ENCODE measurements at places on chromosomes 11 and 22.

DNA sequence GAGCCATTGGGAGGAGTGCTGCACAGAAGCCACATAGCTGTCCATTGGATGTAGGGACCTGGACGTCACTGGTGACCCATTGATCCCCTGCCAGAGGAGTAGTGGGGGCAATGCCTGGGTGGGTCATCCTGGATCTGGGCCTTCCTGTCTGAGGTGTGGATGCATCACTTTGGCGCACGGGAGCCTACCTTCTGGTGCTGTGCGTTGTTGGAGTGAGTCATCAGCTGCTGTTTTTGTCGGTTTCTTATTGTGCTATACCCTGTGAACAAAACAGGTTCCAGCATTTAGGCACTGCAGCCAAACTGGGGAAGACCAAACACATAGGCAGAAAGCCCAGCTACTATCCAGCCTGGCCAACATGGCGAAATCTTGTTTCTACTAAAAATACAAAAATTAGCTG is 3.2 kb downstream of the TAF6L start:
- peaks cover 5% of the 10 kb centered on the region for H3K36me3 ChIP-seq
- no peak for DNase-seq
- no peaks in the 10 kb centered on the region for H3K27me3 ChIP-seq
- H3K4me3 ChIP-seq: no peak overlapping the region
- H3K4me1 ChIP-seq: peaks cover 9% of the 10 kb centered on the region
- H3K27ac ChIP-seq: no peak overlapping the region

DNA sequence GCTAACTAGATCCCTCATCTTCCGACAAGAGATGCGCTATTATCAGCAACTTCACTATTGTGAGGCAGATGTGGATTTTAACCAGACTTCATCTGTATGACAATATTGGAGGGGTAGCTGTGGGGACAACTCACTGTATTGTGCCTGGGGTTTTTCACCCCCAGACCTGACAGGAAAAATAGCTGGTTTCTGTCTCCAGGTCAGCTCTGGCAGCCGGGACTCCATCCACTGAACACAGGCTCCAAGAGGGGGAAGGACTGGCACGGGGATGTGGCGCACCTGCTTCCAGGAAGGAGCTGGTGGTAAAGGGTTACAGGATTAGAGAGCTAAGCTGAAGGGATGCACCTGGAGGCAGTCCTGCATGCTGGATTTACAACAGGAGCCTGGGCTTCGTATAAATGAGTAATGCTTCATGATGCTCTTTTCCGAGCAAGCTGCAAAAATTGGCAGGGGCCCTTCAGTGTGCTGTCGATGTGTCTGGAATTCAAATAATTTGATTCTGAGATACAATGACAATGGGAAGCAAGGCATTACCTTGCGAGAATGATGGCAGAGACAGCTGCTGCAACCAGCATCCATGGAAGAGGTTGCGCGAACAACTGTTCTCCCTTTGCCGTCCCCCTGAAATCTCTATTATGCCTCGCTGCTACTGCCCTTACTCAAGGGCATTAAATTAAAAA is 49.5 kb downstream of the LMO2 start:
- no peaks in the 10 kb centered on the region for H3K36me3 ChIP-seq
- DNase-seq: no peak
- H3K27me3 ChIP-seq: no peaks in the 10 kb centered on the region

DNA sequence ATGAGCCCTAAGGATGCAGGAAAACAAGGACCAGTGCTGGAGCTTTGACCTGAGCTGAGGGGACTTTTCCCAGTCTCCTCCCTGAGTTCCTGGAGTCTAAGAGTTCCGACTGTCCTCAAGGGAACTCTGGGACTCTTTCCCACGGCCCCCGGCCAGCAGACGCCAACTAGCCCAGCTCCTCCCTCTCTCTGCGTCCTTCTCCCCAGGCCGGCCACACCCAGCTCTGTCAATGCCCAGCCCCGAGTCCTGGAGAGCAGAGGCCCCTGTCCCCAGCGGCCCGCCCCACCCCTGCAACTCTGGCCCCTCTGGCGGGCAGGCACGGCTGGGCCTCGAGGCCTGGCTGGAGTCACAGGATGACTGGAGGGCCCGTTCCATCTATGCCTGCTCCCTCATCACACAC is 29.8 kb downstream of the NECTIN1 start:
- H3K4me3 ChIP-seq: no peak overlapping the region
- peaks cover 19% of the 10 kb centered on the region for H3K4me1 ChIP-seq
- H3K36me3 ChIP-seq: no peaks in the 10 kb centered on the region

GRCh38 chr11:36411202-36411640 is 98.9 kb downstream of the TRAF6 start:
- H3K4me3 ChIP-seq: no peak overlapping the region
- H3K27me3 ChIP-seq: no peaks in the 10 kb centered on the region
- no peaks in the 10 kb centered on the region for H3K4me1 ChIP-seq
- peak overlapping the region; percentile 17 for H3K27ac ChIP-seq
- peak; percentile 42 for DNase-seq

- no peaks in the 10 kb centered on the region for H3K27me3 ChIP-seq
- H3K27ac ChIP-seq: peak overlapping the region; percentile 27
- H3K4me1 ChIP-seq: peaks cover 5% of the 10 kb centered on the region
- peak; percentile 34 for DNase-seq
- H3K4me3 ChIP-seq: no peak overlapping the region
- no peaks in the 10 kb centered on the region for H3K36me3 ChIP-seq
These were observed 174.4 kb downstream of the MAML2 start for GRCh38 chr11:96168623-96169022.

DNA sequence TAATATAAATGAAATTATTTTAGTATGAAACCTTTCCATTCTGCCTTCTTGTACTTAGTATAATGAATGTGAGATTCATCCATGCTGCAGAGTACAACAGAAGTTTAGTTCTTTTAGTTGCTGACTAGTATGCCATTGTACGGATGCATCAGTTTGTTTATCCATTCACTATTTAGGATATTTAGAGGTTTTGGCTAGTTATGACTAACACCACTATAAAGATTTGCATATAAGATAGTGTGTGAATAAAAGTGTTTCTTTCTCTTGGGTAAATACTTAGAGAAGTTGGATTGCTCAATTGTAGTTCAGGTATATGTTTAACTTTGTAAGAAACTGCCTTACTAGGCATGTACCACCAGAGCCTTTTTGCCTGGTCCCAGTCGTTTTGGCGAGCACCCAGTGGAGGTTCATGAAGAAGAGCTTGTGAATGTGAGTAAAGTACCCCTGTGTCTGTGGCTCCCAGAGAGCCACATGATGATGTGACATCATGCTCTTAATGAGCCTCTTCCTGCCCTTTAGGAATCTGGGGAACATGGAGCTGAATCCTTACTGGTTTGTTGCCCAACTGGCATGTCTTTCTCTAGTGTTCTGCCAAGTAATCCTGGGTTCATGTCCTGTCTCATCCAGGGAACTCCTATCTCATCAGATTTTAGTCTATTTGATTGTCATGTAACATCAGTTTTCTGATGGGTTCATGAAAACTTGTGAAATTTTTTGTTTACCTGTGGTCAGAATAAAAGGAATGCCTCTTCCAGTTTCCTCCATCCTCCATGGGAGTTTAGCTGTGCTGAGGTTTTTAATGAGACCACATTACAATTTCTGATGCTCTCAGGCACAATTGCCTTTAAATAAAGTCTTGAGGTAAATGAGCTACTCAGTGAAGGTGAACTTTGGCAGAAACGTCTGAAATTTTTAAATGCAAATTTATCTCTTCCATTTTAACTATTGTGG is 234.8 kb downstream of the CASP12 start:
- H3K27me3 ChIP-seq: no peaks in the 10 kb centered on the region
- no peaks in the 10 kb centered on the region for H3K36me3 ChIP-seq
- no peaks in the 10 kb centered on the region for H3K4me1 ChIP-seq
- H3K27ac ChIP-seq: no peak overlapping the region

- H3K36me3 ChIP-seq: no peaks in the 10 kb centered on the region
- H3K4me1 ChIP-seq: no peaks in the 10 kb centered on the region
- no peak overlapping the region for H3K27ac ChIP-seq
- H3K4me3 ChIP-seq: no peak overlapping the region
- DNase-seq: no peak
- H3K27me3 ChIP-seq: no peaks in the 10 kb centered on the region
These were observed 817.4 kb downstream of the NTM start for GRCh38 chr11:132187814-132188213.

GRCh38 chr22:22071455-22071854 is 88.9 kb upstream of the TOP3B start:
- H3K36me3 ChIP-seq: no peaks in the 10 kb centered on the region
- no peaks in the 10 kb centered on the region for H3K4me1 ChIP-seq
- H3K4me3 ChIP-seq: no peak overlapping the region
- H3K27ac ChIP-seq: no peak overlapping the region
- DNase-seq: no peak

- DNase-seq: no peak
- peak overlapping the region; percentile 24 for H3K4me3 ChIP-seq
- H3K4me1 ChIP-seq: no peaks in the 10 kb centered on the region
- peak overlapping the region; percentile 62 for H3K27ac ChIP-seq
- H3K36me3 ChIP-seq: no peaks in the 10 kb centered on the region
- H3K27me3 ChIP-seq: no peaks in the 10 kb centered on the region
These were observed 20.0 kb upstream of the CASP12 start for GRCh38 chr11:104918113-104918824.

DNA sequence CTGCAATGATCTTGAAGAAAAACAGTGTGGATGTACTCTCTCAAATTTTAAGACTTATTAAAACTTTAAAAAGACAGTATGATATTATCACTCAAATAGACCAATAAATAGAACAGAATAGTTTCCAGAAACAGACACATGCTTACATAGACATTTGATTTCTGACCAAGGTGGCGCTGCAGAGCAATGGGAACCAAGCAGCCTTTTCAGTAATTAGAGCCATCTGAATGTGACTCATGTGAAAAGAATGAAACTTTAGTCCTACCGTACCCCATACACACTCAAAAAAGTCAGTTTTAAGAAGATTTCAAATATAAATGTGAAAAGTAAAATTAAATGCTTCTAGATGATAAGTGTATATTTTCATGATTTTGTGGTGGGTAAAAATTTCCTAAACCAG is 74.2 kb upstream of the MS4A8 start:
- no peaks in the 10 kb centered on the region for H3K36me3 ChIP-seq
- no peaks in the 10 kb centered on the region for H3K27me3 ChIP-seq
- H3K27ac ChIP-seq: no peak overlapping the region
- peak; percentile 25 for DNase-seq

DNA sequence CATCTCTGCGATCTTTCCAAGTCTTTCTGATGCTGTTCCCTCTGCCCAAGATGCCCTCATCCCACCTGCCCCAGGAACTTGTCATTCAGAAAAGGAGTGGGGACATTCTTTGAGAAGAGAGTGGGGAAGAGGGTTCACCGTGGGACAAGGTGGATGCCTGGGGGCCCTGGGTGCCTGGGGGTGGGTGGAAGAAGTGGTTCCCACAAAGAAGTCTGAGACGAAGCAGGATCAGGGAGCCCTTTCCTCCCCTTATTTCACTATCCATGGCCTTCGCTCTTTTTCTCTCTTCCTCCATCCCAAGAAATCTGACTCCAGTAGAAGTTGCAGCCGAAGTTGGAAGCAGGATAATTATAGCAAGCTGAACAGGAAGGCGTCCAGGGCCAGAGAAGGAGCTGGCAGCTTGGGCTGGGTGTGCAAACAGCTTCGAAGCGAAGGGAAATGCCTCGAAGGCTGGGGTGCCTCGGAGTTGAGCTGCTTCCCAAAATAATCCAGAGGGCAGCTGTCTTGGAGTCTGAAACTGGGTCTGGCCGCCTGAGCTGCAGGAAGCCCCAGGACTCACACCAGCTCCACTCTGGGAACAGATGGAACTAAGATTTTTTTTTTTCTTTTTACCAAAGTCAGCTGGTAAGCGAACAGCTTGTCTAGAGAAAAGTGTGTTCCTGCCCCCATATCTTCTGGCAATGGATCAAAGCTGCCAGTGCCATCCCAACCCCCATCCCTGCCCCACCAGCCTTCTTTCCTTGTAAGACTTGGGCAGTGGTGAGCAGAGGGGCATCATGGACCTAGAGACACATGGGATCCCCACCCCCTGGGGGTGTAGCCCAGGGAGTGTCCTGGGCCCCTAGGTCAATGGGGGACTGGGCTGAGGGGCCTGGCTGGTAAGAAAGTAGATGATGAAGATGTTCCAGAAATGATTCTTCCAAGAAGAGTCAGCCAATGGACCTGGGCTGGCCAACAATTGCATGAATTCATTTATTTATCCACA is 31.5 kb downstream of the PARVG start:
- no peak overlapping the region for H3K27ac ChIP-seq
- no peaks in the 10 kb centered on the region for H3K27me3 ChIP-seq
- DNase-seq: no peak
